Immature natural killer cell (primary cell): ENCODE measurements at places on chromosomes 2 and 18. TPM values are rescaled to one million over a fixed set of nuclear protein-coding genes. Genes with fewer than 3 reads are reported as not detected.

Gene MAL
- polyA plus RNA-seq = 1.6 TPM

DNA sequence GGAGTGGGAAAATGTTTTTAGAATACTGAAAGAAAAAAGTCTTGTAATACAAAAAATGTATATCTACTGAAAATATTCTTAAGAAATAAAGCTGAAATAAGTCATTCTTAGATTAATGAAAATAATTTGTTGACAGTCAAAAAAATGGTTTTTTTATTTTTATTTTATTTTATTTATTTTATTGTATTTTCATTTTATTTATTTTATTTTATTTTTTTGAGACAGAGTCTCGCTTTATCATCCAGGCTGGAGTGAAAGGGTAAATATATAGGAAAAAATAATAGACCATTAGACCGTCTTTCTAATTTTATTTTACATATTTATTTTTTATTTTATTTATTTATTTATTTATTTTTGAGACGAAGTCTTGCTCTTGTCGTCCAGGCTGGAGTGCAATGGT lies 1583.6 kb upstream of the TMEFF2 start:
- DNase-seq = no peak
- H3K27ac ChIP-seq = no peak overlapping the region
- no peak overlapping the region for H3K4me3 ChIP-seq
- H3K4me1 ChIP-seq = no peaks in the 10 kb centered on the region

Gene UGT1A4
- not detected for polyA plus RNA-seq

DNA sequence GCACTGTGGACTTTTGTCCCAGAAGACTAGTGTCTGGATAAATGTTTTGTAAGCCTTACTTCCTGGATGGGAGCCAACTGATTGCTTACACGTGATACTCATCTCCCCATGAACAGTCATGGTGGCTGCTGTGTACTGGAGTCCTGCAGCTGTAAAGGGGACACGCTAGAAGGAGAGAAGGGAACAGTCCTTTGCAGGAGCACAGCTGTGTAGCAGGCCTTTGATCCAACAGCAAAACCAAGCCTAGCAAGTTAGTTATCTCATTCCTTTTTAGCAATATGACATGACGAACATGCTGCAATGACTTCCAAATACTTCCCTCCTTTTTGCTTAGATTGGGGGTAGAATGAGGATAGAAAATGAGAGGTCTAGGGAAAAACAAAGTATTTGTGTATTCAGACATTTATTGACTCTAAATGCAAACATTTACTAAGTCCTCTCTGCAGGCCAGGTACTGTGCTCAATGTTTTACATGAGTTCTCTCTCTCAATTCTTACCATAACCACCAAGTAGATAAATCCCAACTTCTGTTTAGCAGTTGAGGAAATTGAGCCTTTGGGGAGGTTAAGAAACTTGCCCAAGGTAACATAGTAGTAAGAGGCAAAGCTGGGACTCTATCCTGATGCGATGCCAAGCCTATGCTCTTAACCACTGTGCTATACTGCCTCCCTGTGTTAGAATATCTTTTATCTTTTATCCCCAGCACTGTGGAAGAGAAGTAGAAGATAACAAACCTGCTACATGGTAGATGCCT lies 55.4 kb upstream of the CD28 start:
- H3K27ac ChIP-seq = no peak overlapping the region
- H3K27me3 ChIP-seq = peaks cover 1% of the 10 kb centered on the region
- no peak for DNase-seq
- no peaks in the 10 kb centered on the region for H3K36me3 ChIP-seq
- no peak overlapping the region for H3K4me3 ChIP-seq
- H3K4me1 ChIP-seq = no peaks in the 10 kb centered on the region

Gene DSG1
- polyA plus RNA-seq = not detected

DNA sequence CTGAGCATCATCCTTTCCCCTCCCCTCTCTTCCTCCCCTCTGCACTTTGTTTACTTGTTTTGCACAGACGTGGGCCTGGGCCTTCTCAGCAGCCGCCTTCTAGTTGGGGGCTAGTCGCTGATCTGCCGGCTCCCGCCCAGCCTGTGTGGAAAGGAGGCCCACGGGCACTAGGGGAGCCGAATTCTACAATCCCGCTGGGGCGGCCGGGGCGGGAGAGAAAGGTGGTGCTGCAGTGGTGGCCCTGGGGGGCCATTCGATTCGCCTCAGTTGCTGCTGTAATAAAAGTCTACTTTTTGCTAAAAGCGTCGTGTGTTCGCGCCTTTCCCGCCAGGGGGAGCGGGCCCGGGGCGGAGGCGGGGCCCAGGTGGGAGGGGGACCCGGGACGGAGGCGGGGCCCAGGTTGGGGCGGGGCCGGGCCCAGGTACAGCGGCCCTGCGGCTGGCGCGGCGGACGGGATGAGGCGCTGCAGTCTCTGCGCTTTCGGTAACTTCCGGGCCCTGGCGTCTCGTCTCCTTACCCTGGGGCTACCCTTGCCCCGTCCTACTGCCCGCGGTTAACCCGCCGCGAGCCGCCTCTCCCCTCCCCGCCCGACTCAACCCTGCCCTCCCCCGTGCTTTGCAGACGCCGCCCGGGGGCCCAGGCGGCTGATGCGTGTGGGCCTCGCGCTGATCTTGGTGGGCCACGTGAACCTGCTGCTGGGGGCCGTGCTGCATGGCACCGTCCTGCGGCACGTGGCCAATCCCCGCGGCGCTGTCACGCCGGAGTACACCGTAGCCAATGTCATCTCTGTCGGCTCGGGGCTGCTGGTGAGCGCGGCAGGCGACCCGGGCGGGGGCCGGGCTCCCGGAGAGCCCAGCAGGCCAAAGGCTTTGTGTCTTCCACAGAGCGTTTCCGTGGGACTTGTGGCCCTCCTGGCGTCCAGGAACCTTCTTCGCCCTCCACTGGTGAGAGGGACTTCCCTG lies at the start of gene KRTCAP3:
Gene KRTCAP3 (plus strand): TSS at position 424 of the 962 bp plus-strand sequence. CDS start 32 bp downstream, at position 456.
- DNase-seq = no peak
- H3K4me3 ChIP-seq = no peak within 1 kb of the TSS
- H3K36me3 ChIP-seq = peaks cover 29% of the 10 kb centered on the region

DNA sequence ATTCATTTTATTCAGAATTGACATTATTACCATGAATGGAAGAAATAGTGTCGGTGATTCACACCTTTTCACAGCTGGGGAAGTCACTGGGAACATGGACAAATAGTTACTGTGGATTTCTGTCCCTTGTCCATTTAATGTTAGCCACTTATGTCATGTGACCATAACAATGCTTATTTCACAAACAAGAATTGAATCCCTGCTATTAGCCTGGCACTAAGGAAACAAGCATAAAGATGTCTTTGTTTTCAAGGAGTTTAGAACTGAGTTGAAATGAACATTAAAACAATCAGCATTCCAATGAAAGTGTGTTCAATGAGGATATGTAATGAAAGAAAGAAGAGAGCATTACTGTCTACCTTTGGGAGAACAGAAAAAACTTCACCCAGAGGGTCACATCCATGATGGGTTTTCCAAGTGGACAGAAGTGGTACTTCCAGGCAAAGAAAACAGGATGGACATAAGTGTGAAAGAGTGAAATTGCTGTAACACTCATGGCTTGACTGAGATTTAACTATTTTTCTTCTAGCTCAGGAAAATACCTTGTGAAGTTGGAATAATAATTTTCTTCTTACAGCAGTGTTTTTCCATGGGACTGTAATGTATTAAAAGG lies 324.5 kb upstream of the UBE2E3 start:
- H3K27ac ChIP-seq = no peak overlapping the region
- H3K4me3 ChIP-seq = no peak overlapping the region
- H3K36me3 ChIP-seq = no peaks in the 10 kb centered on the region
- H3K27me3 ChIP-seq = no peaks in the 10 kb centered on the region

Gene GALR1
- polyA plus RNA-seq = not detected

DNA sequence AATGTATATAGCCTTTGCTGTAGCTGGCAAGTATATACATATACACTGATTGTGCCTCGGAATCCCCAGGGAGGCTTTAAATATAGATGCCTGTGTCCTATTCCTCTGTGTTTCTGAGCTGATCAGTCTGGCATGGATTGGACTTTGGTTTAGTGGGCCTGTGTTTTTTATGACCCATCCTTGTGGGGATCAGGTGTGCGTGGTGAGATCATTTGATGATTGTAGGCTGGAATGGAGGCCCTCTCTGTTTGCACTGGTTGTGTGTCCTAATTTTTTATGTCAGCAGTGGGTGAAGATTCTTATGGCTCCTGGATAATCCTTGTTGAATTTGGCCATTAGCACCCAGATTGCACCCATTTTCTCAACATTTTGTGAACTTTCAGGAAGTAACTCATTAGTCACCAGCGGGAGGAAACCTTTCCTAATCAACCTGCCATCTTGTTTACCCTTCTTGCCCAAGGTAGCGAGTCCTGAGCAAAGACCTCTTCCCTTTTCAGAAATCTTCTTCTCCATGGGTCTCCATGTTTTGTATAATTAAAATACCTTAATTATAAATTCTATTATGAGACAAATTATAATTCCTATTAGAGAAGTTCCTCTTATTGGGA lies 75.8 kb downstream of the UGGT1 start:
- no peak for DNase-seq
- no peaks in the 10 kb centered on the region for H3K27me3 ChIP-seq
- no peaks in the 10 kb centered on the region for H3K4me1 ChIP-seq
- H3K27ac ChIP-seq = no peak overlapping the region
- H3K36me3 ChIP-seq = peaks cover 44% of the 10 kb centered on the region

Gene IL37
- not detected for polyA plus RNA-seq

DNA sequence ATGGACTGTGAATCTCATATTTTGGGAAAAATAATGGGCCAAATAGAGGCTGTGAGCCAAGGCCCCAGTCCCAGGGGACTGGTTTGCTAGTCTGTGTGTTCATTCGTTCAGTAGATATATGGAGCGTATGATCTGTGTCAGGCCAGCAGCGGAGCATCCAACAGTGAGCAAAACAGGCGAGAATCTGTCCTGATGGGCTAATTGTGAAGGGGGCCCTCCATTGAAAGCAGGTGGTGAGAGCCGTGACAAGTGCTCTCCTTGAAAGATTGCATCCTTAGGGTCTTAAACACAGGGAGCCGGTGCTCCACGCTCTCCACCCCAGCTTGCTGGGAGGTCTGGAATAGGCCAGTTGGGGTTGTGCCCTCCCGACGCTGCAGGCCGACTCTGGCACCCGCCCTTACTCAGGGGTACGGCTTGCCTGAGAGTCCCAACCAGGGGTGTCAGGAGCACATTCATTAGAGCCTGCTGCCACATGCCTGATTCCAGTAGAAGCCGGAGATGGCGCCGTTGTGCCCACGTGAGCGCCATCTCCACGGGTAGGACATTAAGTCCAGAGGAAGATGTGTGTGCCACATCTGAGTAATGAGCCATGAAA lies 213.3 kb downstream of the SH3RF3 start:
- H3K27ac ChIP-seq = no peak overlapping the region
- H3K36me3 ChIP-seq = no peaks in the 10 kb centered on the region
- DNase-seq = no peak

DNA sequence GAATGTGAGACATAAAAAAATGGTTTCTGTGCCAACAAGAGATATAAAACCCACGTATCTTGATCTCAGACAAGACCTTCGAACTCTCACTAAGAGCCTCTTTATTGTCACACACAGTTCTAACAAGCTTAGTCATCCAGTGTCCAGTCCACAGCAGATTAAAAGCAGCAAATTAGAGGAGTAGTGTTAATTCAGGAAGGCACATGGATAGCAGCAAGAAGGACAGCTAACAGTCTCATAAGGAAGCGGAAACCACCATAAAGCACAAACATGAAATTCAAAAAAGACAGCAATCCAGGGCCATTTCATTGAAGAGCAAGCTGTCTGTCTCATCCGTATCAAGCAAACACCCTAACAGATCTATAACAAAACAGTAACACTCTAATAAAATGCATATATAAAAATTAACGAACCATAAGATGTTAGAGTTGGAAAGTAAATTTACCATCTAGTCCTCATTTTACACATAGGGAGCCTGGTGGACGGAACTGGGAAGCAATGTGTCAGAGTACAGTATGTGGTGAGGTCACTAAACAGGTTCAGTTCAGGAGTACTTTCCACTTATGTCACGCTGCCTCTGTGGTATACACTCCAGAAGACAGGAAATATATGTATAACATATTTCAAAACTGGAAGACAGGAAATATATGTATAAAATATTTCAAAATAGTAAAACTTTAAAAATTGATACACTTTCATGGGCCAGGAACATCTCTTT lies 18.3 kb downstream of the AAK1 start:
- H3K4me1 ChIP-seq = peaks cover under 1% of the 10 kb centered on the region
- no peak overlapping the region for H3K4me3 ChIP-seq
- DNase-seq = no peak
- no peak overlapping the region for H3K27ac ChIP-seq
- H3K36me3 ChIP-seq = no peaks in the 10 kb centered on the region

DNA sequence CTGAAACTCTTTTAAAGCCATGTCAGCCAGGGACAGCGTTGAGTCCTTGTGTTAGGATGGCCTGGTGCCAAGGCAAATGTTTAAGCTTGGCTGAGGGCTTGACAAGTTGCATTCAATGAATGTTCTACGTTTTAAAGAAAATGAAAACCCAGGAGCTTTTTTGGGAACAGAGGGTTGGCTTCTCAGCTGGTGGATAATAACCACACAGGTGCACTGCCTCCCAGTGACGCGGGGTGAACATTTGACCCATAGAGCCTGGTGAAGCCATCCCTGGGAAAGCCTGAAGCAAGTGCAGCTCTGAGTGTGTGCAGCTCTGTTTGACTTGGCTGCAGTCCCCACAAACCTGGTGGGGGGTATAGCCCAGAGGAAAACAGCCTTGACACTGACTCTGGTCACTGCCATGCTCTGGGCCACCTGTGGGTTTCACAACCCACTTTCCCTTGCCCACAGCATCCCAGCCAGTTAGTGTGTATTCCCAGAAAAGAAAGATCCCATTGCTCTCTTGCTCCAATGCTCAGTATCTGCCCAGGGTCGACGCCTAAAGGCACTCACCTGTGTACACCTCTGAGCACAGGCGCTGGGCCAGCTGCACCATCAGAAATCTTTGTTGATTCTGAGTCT lies 874.9 kb downstream of the RNF144A start:
- no peak overlapping the region for H3K4me3 ChIP-seq
- peaks cover 5% of the 10 kb centered on the region for H3K27me3 ChIP-seq
- H3K36me3 ChIP-seq = no peaks in the 10 kb centered on the region
- no peak overlapping the region for H3K27ac ChIP-seq
- no peak for DNase-seq

Gene RFX8
- not detected for polyA plus RNA-seq

DNA sequence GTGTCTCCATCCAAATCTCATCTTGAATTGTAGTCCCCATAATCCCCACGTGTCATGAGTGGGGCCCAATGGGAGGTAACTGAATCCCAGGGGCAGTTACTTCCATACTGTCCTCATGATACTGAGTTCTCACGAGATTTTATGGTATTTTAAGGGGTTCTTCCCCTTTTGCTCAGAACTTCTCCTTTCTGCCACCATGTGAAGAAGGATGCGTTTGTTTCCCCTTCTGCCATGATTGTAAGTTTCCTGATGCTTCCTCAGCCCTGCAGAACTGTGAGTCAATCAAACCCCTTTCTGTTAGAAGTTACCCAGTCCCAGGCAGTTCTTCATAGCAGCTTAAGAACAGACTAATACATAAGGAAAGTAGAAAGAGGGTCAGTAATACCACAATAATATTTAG lies 480.4 kb downstream of the KCNJ3 start:
- H3K27ac ChIP-seq = no peak overlapping the region
- no peak overlapping the region for H3K4me3 ChIP-seq
- H3K27me3 ChIP-seq = no peaks in the 10 kb centered on the region
- H3K36me3 ChIP-seq = no peaks in the 10 kb centered on the region

Gene RAB6D
- not detected for polyA plus RNA-seq
